Right renal pelvis (tissue), 4 donors: ENCODE measurements at places on chromosomes 7 and 10.

DNA sequence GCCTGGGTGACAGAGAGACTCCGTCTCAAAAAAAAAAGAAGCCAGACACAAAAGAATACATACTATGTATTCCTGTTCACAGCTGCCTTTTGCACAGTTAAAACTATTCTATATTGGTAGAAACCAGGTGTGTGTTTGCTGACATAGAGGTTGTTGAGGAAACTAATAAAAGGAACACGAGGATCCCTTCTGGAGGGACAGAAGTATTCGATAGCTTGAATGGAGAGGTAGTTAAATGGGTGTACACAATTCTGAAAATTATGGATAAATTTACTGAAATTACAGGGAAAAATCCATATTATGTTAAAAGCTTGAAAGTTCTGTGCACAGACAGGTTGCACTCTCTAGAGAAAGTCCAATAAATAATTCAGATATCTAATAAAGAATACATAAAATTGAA lies 71.5 kb downstream of the CUBN start:
- DNase-seq = no peak

- DNase-seq = no peak
These were observed 36.9 kb downstream of the CYP26A1 start for GRCh38 chr10:93110472-93111146.

DNA sequence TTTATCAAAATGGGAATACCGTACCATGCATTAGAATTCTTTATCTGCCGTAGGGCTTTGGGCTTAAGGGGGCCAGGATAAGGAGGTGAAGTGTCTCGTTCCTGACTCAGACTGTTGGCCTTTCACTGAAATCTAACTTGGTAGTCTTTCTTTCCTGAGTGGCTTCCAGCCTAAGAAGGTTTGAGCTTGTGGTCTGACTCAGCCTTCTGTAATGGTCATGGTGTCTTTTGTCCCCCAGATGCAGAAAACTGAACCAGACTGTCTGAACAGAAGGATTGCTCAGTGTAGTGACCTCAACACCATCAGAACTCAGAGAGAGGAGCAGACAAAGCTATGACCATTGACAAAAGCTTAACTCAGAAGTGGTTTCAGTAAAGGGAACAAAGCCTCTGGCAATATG lies 39.5 kb downstream of the WNT2 start:
- no peak for DNase-seq

GRCh38 chr7:85840554-85840953 lies 653.7 kb upstream of the SEMA3D start:
- no peak for DNase-seq

- DNase-seq = no peak
These were observed 12.3 kb downstream of the ERCC6 start for GRCh38 chr10:49526619-49527018.

DNA sequence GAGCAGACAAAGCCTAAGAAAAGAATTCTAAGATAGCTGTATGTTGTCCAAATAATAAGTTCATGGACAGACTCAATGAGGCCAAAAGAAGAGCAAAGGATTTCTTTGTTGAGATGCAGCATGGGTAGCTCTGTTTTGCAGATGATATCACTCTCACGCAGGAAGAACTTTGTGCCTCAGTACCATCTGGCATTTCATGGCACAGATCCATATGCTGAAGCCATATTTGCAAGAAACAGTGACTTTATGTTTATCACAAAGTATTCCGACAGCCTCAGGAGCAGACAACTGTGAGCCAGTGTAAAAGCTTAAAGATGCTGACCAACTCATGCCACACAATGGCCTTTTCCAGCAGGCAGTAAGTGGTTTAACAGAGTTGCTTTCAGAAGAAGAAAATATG lies 45.5 kb upstream of the RNF148 start:
- no peak for DNase-seq

DNA sequence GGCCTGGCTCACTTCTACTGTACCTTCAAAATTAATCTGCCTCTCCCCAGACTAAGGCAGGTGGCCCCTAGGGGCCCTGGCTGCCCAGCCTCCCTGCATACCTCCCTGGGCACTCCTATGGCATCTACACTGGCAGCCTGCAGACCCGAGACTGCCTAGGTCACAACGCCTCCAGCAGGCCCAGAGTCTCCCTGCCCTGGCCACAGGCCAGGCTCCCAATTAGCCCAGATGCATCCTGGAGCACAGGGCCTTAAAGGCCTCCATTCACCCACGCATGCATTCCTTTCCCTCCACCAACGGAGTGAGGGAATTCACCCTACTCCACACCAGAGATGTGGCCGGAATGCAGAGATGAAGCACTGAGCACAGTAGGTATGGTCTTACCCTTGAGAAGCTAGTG lies 1.9 kb downstream of the CHAT start:
- no peak for DNase-seq

DNA sequence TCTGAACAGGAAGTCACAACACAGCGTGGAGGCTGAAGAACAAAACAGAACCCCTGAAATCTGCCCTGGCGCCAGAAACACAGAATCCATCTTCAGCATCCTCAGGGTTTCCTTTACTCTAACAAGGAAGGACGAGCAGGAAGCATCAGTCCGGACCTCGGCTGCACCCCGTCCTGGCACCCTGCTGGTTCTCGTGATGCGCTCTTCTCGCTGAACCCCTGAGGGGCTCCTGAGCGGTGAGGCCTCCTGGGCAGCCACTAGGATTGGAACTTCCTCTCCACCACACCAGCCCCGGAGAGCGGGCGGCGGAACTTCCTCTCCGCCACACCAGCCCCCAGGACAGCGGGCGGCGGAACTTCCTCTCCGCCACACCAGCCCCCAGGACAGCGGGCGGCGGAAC lies 461.9 kb downstream of the PTPRN2 start:
- DNase-seq = no peak

DNA sequence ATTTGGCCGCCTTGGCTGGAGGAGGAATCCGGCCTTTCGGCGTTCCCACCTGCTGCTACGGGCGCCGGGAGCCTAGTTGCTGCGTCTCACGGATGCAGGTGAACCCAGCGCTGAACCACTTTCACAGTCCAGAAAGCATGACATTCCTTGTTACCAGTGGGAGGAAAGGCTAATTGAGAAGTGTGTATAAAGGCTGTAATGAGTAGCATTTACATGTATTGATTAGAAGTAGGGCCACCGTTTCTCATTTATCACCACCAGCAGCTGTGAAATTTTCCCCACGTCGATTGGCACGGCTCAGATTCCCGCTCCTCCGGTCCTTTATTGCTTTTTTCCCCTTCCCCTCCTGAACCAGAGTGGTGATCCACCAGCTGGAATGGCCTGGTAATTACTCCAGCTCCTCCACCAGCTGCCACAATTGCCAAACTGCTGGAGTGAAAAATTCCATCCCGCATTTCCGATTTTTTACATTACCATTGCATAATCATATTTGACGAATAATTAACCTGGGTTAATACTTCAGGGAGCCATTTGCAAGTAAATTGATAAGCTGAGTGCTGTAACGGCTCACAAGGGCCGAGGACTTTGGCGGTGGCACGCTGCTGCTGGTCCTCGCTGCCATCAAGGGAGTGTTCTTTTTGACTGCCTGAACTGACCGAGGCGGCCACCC lies 153.3 kb downstream of the POU6F2 start:
- peak; percentile 19 for DNase-seq

DNA sequence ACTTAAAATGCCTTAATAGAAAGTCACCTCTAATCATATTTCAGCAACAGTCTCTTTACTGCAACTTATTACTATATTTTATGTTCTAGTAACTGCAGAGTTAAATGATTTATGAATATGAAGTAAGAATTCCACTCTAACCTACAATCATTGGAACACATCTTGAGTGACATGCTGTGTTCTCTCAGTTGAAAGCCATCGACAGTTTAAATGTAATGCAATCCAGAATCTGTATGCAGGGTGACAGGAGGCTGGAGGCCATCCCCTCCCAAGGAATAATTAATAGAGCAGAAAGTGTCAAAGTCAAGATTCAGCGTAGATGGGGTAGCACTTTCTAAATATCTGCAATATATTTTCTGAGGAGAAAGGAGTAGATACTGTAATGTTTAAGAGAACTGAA lies 590.3 kb upstream of the SORCS1 start:
- DNase-seq = no peak

DNA sequence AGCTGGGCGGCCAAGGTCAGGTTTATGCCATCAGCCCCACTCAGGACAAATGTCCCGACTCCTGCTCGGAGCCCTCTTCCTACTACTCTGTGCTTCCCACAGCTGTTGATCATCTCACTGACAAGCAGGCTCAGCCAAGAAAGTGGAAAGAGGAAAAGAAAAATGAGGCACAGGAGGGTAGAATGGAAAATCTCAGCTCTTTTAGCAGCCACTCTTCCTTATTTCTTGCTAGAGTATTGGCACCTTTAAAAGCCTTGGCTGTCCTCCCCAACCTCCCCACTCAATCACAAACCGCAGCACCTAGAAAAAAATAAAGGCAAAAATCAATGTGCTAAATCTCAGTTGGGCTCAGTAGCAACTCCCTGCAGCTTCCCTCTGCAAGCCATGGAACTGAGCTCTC lies 35.3 kb upstream of the AGK start:
- DNase-seq = no peak

- DNase-seq = no peak
These were observed 199.9 kb upstream of the ZMIZ1 start for GRCh38 chr10:78868861-78869260.

GRCh38 chr7:137771679-137772078 lies 75.1 kb downstream of the DGKI start:
- DNase-seq = no peak

DNA sequence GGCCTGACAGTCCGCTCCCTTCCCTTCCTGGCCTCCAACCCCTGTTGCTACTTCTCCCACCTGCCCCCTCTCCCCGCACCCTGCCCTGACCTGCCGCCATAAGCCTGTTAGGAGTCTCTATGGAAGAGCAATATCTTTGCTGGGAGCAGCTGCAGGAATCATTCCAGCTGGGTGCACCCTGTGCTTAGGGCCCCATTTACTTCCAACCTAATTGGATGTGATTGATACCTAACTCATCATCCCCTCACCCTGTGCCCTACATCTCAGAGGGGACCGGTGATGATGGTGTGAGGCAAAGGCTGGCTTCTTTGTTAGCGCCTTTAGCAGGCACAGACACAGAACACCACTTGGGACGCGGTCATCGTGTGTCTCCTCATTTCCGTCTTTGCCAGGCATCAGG lies 80.0 kb upstream of the FAM180A start:
- DNase-seq = no peak

DNA sequence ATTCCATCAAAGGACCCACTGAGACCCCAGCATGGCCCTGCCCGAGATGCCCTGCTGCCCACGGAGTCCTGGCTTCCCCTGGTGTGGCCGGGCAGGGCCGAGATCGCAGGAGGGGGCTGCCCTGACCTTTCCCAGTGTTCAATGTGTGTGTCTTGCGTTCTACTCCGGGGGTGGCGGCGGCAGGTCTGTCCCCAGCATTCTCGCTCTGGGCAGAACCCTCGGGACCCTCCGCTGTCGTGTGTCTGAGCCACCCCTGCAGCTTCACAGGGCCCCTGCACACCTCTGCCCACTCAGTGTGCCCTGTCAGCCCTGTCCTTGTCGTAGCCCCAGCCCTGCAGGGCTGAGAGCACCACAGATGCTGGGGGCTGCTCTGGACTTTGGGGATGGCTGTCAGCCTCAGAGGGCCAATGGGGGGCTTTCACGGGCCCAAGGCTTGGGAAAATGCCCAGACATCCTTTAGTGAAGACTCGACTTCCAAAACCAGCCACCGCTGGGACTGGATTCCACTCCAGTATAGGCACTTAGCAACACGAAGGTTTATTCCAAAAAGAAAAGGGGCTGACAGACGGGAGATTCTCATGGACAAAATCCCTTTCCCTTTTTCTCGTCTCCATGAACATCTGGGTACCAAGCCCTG lies 30.0 kb upstream of the KNDC1 start:
- no peak for DNase-seq

DNA sequence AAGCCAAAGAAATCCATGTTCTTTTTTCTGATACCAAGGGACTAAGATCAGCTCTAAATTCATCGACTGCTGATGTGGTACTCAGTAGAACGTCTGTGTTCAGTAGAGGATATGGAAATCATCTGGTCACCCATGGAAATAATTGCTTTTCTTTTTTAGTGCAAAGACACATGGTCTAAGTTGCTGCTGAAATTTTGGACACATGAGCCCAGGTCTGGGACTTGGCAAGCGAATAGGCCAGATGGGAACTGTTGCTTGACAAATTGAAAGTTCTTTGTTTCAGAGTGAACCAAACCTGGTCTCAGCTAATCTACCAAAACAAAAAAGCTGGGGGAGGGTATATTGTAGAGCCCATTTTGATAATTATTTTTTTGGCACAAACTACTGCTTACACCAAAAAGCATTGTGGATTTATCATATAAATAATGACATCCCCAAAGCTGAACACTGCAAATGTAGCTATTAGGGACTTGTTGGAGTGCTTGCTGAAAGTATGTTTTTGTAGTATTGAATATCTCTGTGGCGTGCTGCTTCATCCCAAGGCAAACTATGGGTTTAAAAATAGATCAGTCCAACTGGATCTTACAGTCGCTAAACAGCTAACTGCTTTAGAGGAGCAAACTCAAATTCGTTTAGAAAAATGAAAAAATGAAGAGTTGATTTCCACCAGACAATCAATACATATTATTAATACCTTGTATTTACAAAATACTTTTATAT lies 144.7 kb downstream of the TRIL start:
- no peak for DNase-seq

- DNase-seq = no peak
These were observed 8.0 kb downstream of the PSAP start for GRCh38 chr10:71842856-71843686.

DNA sequence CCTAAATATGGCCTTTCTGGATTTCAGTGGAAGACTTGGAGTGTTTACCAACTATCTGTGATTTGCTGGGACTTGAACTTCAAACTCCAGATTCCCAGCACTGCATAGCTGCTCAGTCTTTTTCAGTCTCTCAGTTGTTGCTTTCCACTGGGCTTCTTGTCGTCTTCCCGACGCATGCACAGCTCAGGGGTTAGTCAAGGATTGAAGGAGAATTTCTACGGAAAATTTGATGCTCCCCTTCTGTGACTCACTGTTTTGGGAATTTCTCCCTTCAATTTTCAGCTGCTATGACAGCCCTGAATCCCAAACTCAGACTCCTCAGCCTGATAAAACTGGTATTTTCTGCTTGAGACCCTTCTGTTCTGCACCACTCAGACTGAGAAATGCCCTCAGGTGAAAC lies 91.7 kb downstream of the CYP26A1 start:
- DNase-seq = no peak

- no peak for DNase-seq
These were observed 9.9 kb downstream of the XPNPEP1 start for GRCh38 chr10:109913306-109913892.

DNA sequence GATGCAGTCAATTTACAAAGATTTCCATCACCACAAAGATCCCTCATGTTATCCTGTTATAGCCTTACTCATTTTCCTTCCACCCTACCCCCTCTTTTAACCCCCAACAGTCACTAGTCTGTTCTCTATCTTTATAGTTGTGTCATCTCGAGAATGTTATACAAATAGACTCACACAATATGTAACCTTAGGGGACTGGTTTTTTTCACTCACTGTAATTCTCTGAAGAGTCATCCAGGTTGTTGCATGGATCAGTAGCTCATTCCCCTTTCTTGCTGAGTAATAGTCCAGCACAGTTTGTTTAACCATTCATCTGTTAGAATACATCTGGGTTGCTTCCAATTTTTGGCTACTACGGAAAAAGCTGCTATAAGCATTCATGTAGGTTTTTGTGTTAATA lies 121.1 kb upstream of the PDE1C start:
- DNase-seq = no peak
